Activated CD8-positive, alpha-beta memory T cell treated with anti-CD3 and anti-CD28 coated beads, Interleukin-2, amount 10 ng/mL, durations not matched to agents 7 days and 5 days (primary cell): ENCODE measurements at places on chromosomes 13 and 19.

DNA sequence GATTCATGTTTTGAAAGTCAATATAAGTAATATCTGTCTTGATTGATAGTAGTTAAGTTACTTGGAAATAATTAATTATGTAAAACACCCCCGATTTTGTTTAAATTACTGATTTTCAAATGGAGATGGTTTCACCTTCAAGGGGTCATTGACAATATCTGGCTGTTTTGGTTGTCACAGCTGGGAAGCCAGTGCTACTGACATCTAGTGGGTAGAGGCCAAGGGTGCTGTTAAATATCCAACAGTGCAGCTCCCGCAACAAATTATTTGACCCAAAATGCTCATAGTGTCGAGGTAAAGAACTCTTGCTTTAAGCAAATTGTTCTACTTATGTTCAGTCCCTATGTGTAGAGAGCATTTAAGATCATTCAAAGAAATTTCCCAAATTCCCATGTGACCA lies 50.6 kb upstream of the PCDH20 start:
- DNase-seq: no peak

GRCh38 chr13:98741741-98742435 lies 10.6 kb downstream of the SLC15A1 start:
- DNase-seq: peak; percentile 18

- no peak for DNase-seq
Observed at GRCh38 chr13:98241976-98242375, 64.9 kb upstream of the RNF113B start.

DNA sequence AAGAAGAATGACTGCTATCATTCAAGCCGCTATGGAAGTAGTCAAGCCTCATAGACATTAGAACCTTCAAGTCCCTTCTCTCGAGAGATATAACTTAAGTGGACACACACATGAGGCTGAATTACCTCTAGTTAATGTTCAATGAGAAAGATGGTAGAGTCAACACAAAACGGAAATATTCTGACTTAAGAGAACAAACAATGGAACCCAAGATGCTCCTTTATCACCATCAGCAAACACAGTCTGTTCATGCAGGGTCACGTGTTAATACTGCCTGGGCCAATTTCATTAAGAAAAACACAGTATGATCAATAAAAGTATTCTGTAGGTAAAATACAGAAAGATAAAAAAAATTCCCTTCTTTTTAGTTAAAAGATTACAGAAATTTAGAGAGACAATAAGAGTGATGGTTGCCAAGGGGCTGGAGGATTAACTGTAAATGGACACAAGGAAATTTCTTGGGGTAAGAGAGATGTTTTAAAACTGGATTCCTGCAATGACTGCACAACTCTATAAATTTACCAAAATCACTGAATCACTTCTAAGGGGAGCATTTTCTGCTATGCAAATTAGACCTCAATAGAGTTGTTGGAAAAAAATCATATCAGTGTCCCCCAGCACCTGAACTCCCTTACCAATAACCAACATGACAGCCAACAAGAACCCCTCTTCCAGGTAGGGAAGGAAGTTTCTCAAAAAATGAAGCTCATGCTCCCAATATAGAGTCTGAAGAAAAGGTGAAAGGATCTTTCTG lies 256.6 kb downstream of the ABCC4 start:
- DNase-seq: no peak

GRCh38 chr13:71474936-71475335 lies 392.1 kb downstream of the DACH1 start:
- no peak for DNase-seq

DNA sequence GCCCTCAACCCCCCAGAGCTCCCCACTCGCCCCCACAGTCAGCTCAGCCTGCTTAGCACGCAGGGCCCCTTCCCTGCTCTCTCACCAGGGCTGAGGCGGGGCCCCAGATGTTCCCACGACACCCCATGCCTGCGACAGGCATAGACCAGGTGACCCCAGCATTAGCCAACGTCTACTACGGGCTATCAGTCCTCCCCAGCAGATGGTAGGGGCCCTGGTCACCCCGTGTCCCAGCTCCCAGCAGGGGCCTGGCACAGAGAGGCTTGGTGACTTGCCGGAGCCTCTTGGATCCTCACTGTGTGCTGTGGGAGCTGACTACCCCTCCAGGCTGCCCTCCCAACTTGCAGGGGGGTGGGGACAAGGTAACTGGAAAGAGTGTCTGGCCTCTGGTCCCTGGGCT lies 80.6 kb downstream of the KDM4B start:
- DNase-seq: no peak

DNA sequence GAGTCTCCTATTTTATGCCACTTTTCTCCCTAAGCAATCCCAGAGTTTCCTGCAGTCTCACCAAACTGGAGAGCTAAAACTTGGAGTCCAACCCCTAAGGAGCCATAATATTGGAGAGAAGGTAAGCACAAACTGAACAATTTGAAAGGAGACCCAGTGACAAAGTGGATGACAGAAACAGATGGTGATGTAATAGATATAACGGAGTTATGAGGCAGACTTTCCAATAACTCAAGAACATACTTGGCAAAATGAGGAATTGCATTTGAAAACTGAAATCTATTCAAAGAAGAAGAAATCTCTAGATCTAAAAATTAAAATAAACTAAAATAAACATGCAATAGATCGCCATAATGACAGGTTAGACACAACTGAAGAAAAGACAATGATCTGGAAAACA lies 200.9 kb upstream of the MIR17HG start:
- no peak for DNase-seq

GRCh38 chr13:110285991-110286832 lies 20.7 kb downstream of the COL4A1 start:
- no peak for DNase-seq

DNA sequence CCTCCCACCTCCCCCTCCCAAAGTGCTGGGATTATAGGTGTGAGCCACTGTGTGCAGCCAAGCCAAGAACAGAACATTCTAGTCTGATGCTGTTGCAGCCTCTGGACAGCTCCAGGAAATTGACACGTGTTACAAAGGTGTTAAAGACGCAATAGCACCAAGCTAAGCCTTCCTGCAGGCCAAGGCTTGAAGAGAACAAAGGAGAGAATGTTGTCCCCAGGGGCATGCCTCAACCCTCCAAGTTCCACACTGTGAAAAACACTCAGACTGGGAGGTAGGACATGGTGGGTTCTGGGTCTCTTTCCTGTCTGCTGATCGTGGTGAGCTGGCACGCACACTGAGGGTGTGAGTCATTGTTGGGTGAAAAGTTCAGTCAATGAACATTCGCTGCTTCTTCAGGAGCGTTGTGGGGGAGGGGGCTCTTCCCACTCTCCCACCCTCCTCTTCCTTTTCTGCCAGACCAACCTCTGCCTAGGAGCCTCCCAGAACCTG lies 5.3 kb upstream of the PTPRS start:
- no peak for DNase-seq

- no peak for DNase-seq
Observed at GRCh38 chr13:44726214-44726613, 150.1 kb upstream of the TSC22D1 start.

GRCh38 chr13:99313501-99313900 lies 6.3 kb upstream of the GPR183 start:
- DNase-seq: no peak

DNA sequence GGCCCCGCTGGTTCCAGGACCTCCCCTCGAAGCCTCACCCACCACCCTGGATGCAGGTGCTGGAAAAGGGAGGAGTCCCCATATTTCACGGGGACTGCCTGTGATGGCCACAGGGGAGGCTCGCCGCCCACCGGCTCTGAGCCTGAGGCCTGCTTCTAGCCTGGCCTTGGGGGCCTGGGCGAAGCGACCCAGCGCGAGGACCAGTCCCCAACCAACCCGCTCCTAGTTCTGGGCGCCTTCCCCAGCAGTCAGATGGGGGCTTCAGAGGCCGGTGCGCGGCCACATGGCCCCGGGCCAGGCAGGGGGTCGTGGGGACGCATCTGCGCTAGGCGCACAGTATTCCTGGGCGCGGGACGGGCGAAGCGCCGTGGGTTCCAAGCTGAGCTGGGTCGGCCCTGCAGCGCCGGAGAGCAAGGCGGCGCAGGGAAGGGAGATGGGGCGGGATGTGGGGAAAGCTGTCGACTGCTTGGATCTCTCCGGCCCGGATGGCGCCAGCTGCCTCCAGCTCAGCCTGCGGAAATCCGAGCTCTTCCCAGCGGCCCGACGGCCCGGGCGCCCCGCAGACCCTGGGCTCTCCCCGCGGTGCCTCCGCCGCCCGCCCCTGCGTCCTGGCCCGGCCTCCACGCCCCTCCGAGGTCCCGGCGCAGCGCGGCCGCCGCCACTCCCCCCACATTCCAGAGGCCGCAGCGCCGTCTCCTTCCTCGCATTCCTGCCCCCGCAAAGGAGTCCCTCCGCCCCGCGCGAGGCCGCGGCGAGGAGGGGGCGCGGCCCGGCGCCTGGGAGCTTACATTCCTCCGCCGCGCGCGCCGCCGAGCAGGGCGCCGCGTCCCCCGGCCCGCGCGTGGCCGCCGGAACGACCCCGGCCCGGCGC lies at the start of gene WTIP:
Gene WTIP, plus strand, starts transcription at position 788 of the 871 bp plus-strand sequence. CDS start 217 bp downstream, outside the sequence.
- no peak for DNase-seq
